ENCODE measurements at places on chromosomes 3 and 15. TPM values are rescaled to one million over a fixed set of nuclear protein-coding genes. Genes with fewer than 3 reads are reported as not detected.

DCLK3 gene
- 0.16 TPM for total RNA-seq

CPEB1 gene
- total RNA-seq, result 0.15 TPM

RBP2 gene
- not detected for total RNA-seq

PRR23C gene
- not detected for total RNA-seq

PLIN1 gene
- total RNA-seq, result 11.3 TPM

PRSS50 gene
- total RNA-seq, result not detected

TICRR gene
- total RNA-seq, result 0.21 TPM

FEZF2 gene
- total RNA-seq, result not detected

C15orf62 gene
- total RNA-seq, result 45.7 TPM

SLC12A1 gene
- total RNA-seq, result not detected

MORC1 gene
- not detected for total RNA-seq

GREM1 gene
- total RNA-seq, result 1.2 TPM

PPP1R14D gene
- total RNA-seq, result 0.65 TPM

SEMA5B gene
- total RNA-seq, result 0.88 TPM

PHC3 gene
- 31.9 TPM for total RNA-seq

HCN4 gene
- 0.04 TPM for total RNA-seq

CFAP100 gene
- not detected for total RNA-seq

WNT7A gene
- total RNA-seq, result 0.67 TPM

COL6A5 gene
- total RNA-seq, result 0.05 TPM

GOLGA8J gene
- not detected for total RNA-seq

MME gene
- total RNA-seq, result 3.8 TPM

PTH1R gene
- 5.4 TPM for total RNA-seq

CNTN4 gene
- total RNA-seq, result 3.3 TPM

MAP3K13 gene
- 14.3 TPM for total RNA-seq

SECISBP2L gene
- 28.1 TPM for total RNA-seq

CEP19 gene
- total RNA-seq, result 1.4 TPM

TMEM41A gene
- total RNA-seq, result 30.1 TPM

MCTP2 gene
- total RNA-seq, result 24.1 TPM

ZNF774 gene
- 2.4 TPM for total RNA-seq

PIK3CB gene
- 33.8 TPM for total RNA-seq

WHAMM gene
- 20.0 TPM for total RNA-seq

FILIP1L gene
- total RNA-seq, result 17.5 TPM

UNC13C gene
- total RNA-seq, result 0.08 TPM

ITIH4 gene
- 2.6 TPM for total RNA-seq

CDHR4 gene
- total RNA-seq, result 0.84 TPM

WDR93 gene
- not detected for total RNA-seq

LMAN1L gene
- 1.3 TPM for total RNA-seq

IL5RA gene
- not detected for total RNA-seq

LIPH gene
- 17.2 TPM for total RNA-seq

CLK3 gene
- total RNA-seq, result 97.4 TPM

STAC gene
- 0.86 TPM for total RNA-seq

KNL1 gene
- total RNA-seq, result 2.7 TPM
